Retina (tissue), 1 donor: ENCODE measurements at places on chromosomes 7 and 10.

GRCh38 chr10:5088703-5089261, 5.4 kb upstream of the AKR1C3 start:
- DNase-seq: no peak

DNA sequence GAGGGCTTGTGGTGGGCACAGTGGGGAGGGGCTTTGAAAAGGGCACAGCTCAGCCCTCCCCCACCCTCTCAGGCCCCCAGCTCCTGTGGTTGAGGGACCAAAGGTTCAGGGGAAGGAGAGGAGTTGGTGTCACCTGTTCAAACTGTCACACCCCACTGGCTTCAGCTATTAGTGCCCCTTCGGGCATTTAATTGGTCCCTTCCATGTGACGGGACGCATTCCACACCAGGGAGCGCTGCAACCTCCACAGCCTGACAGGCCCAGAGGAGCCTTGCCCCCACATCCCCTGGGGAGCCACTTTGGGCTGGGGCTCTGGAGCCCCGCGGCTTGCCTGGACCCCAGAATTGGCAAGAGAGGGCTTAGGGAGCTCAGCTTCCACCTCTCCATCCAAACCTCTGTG, 75.7 kb downstream of the C10orf105 start:
- no peak for DNase-seq

DNA sequence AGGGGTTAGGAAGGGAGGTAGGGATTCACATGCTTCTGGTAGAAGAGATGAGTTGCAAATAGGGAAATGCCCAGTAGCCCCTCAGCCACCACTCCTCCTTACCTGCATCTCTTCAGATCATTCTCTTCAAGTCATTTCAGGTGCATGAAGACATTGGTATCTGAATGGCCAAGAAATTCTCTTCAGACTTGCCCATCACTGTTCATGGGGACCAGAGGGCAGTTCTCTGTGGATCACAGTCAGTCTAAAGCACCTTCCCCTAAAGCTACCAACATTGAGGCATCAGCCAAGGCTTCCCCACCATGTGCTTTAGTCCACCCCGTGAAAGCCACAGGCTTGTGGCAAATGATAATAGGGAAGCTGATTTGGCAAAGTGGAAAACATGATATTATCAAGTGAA, 319.4 kb upstream of the ZNF32 start:
- no peak for DNase-seq

- no peak for DNase-seq
Observed at GRCh38 chr7:12493407-12493806, 77.1 kb upstream of the SCIN start.

GRCh38 chr7:122676466-122676865, 22.5 kb downstream of the RNF133 start:
- no peak for DNase-seq

GRCh38 chr10:68895041-68895440, 6.1 kb upstream of the DDX50 start:
- DNase-seq: no peak

GRCh38 chr7:68065581-68065980, 1068.9 kb downstream of the TYW1 start:
- DNase-seq: no peak
